ENCODE measurements at places on chromosomes 1 and 21. TPM values are rescaled to one million over a fixed set of nuclear protein-coding genes. Genes with fewer than 3 reads are reported as not detected.
A peak's percentile ranks its signal among the peaks of the same experiment; 100 is the strongest.

LMX1A gene
- total RNA-seq: not detected

LCE1C gene
- not detected for total RNA-seq

- H3K27ac ChIP-seq: no peak overlapping the region
- H3K4me1 ChIP-seq: no peaks in the 10 kb centered on the region
- DNase-seq: no peak
- H3K4me3 ChIP-seq: no peak overlapping the region
These were observed 1510.3 kb downstream of the AMY1C start for GRCh38 chr1:105260001-105260400.

NPPB gene
- total RNA-seq: not detected

DNA sequence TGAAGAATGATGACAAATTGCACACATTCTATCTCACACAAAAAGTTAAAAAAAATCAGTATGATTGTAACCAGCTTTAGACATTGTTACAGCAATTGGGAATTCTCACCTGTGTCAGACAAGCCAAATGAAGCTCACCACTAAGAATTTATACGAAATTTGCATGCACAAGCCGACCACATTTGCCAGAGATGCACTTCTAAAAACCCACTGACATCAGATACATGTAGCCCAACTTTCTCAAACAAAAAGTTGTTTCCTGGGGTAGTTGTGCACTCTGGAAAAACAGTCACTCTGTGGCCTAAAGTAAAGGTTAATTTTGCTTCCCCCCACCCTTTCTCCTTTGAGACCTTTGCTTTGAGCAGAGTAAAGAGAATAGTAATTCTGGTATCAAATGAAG is 67.9 kb upstream of the IL12RB2 start:
- H3K4me3 ChIP-seq: no peak overlapping the region
- H3K27ac ChIP-seq: no peak overlapping the region
- H3K27me3 ChIP-seq: no peaks in the 10 kb centered on the region
- no peaks in the 10 kb centered on the region for H3K36me3 ChIP-seq

GRCh38 chr21:41564871-41565274 is 56.9 kb upstream of the TMPRSS2 start:
- H3K4me1 ChIP-seq: peaks cover 8% of the 10 kb centered on the region
- no peak overlapping the region for H3K27ac ChIP-seq
- peak; percentile 42 for DNase-seq
- H3K36me3 ChIP-seq: no peaks in the 10 kb centered on the region
- H3K27me3 ChIP-seq: no peaks in the 10 kb centered on the region
- no peak overlapping the region for H3K4me3 ChIP-seq

DNA sequence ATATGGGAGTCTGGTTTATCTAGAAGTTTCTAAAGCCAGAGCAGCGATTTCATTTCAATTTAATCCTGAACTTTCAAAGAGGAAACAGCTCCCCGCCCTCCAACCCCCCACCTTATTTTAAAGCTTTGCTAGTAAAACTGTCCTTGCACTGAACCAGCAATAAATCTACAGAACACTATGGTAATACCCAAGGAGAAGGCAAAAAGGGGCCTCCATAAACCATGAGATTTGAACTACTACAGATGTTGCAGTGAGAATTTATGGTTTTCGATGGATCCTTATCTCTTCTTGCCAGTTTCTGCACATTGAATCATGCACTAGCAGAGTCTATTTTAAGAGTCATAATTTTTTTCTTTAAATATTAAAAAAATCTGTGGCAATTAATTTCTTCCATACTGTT is 64.8 kb upstream of the BEND5 start:
- no peak for DNase-seq
- no peak overlapping the region for H3K4me3 ChIP-seq
- no peaks in the 10 kb centered on the region for H3K27me3 ChIP-seq

DNA sequence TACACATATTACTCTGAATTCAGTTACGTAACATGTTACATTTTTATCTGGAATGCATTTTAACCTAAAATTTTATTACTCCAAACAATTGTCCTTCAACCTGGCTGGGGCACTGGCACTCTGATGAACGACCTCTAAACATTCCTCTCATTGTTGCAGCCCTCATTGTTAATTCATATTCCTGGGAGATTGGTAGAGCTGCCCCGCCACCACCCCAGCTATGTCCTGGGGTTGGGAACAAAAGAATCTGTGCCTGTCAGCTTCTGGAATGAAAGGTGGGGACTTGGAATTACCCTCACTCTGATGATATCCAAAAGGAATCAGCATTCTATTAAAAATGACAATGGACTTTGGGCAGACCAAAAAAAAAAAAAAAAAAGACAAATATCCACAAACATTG is 38.0 kb upstream of the DESI2 start:
- no peak overlapping the region for H3K27ac ChIP-seq
- DNase-seq: no peak
- H3K36me3 ChIP-seq: no peaks in the 10 kb centered on the region
- peaks cover 14% of the 10 kb centered on the region for H3K4me1 ChIP-seq
- H3K4me3 ChIP-seq: no peak overlapping the region
- H3K27me3 ChIP-seq: no peaks in the 10 kb centered on the region

GNG12 gene
- 42.3 TPM for total RNA-seq

DNA sequence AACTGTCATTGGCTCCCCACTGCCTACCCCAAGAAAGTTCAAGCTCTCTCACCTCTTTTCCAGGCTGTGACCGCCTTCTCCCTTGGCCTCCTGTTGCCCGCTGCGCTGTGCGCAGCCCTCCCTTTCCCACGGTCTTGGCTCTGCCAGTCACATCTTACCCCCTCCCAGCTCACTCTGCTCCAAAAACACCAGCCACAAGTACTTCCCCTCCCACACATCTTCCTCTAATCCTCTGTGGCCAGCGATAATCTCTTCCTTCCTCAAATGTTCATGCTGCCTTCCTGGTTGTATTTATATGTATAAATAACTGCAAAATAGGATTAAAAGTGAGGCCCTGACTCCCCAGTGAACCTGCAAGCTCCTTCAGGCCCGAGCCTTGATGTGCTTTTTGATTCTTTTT is 81.8 kb downstream of the AJAP1 start:
- H3K4me3 ChIP-seq: no peak overlapping the region
- H3K27ac ChIP-seq: no peak overlapping the region
- no peaks in the 10 kb centered on the region for H3K36me3 ChIP-seq
- DNase-seq: peak; percentile 9
- no peaks in the 10 kb centered on the region for H3K27me3 ChIP-seq

DNA sequence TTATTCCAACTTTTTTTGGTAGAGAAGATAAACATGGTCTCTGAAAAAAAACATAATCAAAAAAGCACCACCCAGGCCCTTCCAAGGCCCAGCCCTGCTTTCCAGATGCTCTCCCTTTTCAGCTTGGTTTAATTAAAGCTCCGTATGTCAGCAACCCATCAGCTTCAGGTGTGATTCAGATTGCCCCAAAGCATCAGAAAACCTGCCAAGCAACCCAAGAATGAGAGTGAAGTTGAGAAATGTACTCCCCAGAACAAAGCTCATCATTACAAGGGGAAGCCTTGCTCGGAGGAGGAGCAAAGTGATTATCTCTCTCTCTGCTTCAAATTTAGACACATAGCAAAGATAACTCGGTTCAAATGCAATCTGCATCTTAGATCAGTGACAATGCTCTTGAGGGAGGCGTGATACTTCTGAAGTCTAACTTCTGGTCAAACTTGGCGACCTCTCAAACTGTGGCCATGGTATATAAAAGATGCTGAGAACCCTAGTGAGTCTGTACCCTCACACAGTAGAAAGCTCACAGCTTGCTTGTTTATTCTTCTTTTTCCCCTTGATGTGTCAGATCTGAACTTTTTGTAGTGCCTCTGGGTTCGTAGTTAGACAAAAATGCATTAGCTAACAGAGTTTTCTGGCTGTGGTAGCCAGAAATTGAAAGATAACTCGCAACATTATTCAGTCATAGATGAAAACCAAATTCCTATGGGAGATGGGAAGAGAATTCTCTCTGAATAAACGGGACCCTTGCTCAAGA is 63.3 kb upstream of the ZC3H11B start:
- no peak overlapping the region for H3K27ac ChIP-seq
- no peak for DNase-seq
- no peak overlapping the region for H3K4me3 ChIP-seq
- no peaks in the 10 kb centered on the region for H3K36me3 ChIP-seq
- H3K4me1 ChIP-seq: no peaks in the 10 kb centered on the region
- no peaks in the 10 kb centered on the region for H3K27me3 ChIP-seq

DNA sequence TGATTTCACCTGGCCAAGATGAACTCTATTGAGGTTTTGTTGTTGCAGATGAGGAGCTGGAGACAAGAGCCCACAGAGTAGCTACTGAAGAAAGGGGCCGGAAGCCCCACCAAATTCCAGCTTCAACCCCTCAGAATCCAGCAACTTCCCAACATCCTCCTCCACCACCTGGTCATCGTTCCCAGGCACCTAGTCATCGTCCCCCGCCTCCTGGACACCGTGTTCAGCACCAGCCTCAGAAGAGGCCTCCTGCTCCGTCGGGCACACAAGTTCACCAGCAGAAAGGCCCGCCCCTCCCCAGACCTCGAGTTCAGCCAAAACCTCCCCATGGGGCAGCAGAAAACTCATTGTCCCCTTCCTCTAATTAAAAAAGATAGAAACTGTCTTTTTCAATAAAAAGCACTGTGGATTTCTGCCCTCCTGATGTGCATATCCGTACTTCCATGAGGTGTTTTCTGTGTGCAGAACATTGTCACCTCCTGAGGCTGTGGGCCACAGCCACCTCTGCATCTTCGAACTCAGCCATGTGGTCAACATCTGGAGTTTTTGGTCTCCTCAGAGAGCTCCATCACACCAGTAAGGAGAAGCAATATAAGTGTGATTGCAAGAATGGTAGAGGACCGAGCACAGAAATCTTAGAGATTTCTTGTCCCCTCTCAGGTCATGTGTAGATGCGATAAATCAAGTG is 14.3 kb downstream of the CD2 start:
- DNase-seq: no peak
- H3K36me3 ChIP-seq: no peaks in the 10 kb centered on the region
- H3K27me3 ChIP-seq: no peaks in the 10 kb centered on the region
- no peak overlapping the region for H3K4me3 ChIP-seq
- no peak overlapping the region for H3K27ac ChIP-seq

DNA sequence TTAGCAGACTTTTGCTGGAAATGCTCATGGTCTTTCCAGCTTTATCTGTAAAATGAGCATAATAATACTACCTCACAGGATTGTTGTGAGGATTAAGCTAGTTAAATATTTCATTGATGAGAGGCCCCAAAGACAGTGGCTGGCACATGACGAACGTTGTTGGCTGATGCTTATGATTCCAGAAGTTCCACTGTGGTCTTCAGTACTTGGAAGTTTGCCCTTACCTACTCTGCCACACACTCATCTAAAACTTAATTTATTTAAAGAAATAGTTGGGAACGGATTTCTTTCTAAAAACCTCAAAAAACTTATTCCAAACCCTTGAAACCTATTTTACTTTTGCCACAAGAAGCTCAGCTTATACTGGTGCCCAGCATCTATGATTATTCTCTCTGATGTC is 170.7 kb downstream of the DHRS3 start:
- no peaks in the 10 kb centered on the region for H3K27me3 ChIP-seq
- H3K27ac ChIP-seq: no peak overlapping the region

DNA sequence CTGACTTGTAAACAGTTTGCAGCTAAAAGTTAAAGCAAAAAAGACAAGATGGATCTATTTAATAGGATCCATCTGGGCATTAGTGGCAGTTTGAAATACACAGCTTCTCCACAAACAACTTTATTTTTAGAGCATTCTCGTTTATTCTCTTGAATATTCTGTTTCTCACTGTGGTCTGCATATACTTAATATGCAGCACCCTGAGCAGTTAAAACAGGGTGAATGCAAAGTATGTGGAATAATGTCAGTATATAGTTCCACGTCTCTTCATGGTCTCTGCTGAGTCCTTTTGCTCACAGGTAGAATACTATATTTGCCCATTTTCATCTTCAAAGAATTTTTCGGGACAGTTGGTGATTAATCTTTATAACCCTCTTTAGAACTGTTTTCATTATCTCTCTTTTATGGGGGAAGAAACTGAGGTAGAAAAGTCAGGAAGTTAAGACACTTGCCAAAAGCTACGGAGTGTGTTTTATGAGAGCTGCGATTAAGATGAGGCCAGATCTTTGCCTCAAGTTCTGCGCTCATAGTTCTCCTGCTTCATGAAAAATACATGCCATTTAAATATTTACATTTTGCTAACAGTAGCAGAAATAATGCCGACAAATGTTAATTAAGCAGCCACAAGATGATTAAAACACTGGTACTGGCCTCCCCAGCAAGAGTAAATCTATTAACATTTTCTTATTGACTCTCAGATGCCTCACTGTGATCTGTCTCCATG is 115.6 kb downstream of the PTBP2 start:
- no peak overlapping the region for H3K27ac ChIP-seq
- H3K27me3 ChIP-seq: no peaks in the 10 kb centered on the region
- H3K4me1 ChIP-seq: no peaks in the 10 kb centered on the region

C8B gene
- not detected for total RNA-seq

DNA sequence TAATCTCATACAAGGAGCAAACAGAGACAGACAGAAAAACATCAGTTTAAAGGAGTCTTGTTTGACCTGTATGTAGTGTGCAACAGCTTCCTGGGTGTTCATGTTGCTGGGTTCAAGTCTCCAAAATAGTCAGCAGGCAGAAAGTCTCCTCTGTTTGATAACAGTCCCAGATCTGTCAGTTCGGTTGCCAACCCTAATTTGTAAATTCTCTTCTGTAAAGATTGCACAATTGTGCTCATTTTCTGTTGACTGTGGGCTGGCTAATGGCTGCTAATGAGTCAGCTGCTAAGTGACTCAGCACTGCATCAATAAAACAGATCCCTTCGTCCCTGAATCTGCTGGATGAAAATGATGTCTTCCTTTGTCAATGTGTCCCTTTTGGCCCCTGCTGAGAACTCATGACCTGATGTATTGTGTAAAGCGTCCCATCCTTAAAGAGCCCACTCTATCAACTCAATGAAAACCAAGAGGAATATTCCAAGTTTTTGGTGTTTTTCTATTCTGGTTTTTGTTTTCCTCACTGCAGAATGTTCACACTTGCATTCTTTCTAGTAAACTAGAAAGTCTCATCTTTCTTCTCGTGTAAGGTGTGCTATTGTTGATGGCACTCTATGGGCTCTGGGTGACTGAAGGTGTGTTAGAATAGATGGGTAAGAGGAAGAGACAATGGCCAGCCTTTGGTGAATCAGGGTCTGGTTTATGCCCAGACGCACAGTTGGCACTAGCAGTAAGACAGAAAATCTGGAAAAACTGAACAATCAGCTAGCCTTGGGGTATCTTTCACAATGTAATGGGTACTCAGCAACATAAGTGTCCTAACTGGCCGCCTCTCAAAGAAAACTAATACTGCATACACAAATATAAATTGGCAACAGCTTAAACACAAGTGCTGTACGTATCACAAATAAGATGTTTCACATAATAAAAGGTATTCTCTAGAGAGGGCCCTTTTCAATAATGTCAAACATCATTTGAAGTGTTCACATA is 75.1 kb upstream of the SIPA1L2 start:
- H3K4me1 ChIP-seq: peaks cover 19% of the 10 kb centered on the region
- no peaks in the 10 kb centered on the region for H3K27me3 ChIP-seq
- no peaks in the 10 kb centered on the region for H3K36me3 ChIP-seq
- H3K4me3 ChIP-seq: no peak overlapping the region

LYPD8 gene
- total RNA-seq: not detected

SHE gene
- total RNA-seq: 2.6 TPM
